ENCODE measurements at places on chromosomes 4 and X.

DNA sequence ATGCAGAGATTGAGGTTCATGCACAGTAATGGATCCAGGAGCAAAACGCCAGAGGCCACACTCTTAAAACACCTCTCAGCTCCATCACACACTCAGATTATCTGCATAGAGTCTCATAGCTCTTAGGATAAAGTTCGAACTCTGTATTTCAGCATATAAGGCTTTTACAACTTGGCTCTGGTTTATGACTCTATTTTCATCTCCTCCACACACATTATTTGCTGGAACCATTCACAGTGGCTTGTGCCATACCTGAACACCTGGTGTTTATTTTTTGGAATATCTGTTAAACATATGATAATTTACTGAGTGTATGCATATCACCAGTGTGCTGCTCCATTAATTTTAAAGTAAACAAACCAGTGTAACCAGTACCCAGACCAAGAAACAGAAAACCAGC, 27.2 kb downstream of the RASL11B start:
- no peak overlapping the region for H3K4me3 ChIP-seq
- H3K27me3 ChIP-seq = no peaks in the 10 kb centered on the region
- no peak for DNase-seq
- no peaks in the 10 kb centered on the region for H3K4me1 ChIP-seq

DNA sequence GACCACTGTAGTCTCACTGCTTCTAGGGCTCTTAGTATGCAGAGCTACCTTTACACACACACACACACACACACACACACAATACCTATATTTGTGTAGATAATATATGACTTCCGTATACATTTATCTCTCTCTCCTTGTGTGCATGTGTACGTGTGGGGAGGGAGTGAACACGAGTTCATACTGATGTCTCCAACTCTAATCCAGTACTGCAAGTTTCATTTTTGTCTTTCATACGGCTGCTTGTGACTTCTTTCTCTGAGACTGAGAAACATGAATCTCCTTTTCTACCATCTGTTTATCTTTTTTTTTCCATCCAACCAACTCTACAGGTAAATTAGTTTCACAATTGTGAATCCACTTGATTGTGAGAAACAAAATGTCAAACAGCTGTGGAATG, 1229.5 kb upstream of the AGA start:
- no peak overlapping the region for H3K4me3 ChIP-seq
- no peaks in the 10 kb centered on the region for H3K27me3 ChIP-seq
- no peaks in the 10 kb centered on the region for H3K4me1 ChIP-seq
- no peaks in the 10 kb centered on the region for H3K36me3 ChIP-seq
- no peak for DNase-seq

DNA sequence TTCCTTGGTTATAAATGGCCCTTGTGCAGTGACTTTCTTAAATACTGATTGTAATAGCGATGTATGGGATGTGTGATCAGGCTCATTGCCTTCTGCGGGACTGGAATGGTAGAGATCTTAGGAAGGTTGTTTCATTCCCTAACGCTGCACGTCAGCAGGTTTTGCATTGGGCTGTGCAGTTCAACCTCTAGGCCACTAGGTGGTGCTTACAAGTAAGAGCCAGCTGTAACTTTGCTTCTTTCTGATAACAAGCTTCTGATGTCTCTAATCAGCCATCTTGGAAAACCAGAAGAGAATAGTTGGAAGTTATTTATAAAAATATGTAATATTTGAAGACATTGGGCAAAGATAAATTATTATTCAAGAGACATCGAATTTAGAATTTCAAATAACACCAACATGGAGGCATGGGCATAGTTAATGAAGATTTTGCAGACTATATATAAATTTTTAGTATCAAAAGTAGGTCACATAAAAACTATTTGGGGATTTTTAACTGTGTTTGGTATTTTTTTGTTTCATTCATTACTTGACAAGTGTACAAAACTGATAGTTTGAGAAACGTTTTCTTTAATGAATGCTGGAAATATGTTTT, 339.7 kb upstream of the PCDH7 start:
- no peak overlapping the region for H3K27ac ChIP-seq
- DNase-seq = no peak
- H3K4me3 ChIP-seq = no peak overlapping the region

DNA sequence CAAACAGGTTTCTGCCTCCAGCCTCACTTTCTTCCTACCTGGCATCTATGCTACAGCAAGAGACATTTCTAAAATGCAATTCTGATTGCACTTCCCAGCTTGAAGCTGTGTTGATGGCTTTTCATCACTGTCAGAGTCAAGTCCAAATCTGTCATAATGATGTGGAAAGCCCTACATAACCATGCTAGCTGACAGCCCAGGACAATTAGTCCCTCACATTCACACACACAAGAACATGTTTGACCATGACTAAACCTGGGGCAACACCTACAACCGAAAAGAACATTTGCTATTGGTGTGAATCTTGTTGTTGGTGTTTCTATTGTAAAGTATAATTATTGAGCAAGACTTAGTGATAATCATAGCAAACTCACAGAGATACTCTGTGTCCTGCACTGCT, 58.2 kb downstream of the PPM1K start:
- H3K4me1 ChIP-seq = no peaks in the 10 kb centered on the region
- H3K27ac ChIP-seq = no peak overlapping the region
- no peaks in the 10 kb centered on the region for H3K36me3 ChIP-seq
- H3K27me3 ChIP-seq = no peaks in the 10 kb centered on the region
- no peak for DNase-seq

GRCh38 chrX:1153940-1154339, 58.5 kb downstream of the CRLF2 start:
- no peaks in the 10 kb centered on the region for H3K4me1 ChIP-seq
- H3K4me3 ChIP-seq = no peak overlapping the region
- no peak overlapping the region for H3K27ac ChIP-seq
- no peak for DNase-seq
- H3K27me3 ChIP-seq = no peaks in the 10 kb centered on the region
- no peaks in the 10 kb centered on the region for H3K36me3 ChIP-seq

DNA sequence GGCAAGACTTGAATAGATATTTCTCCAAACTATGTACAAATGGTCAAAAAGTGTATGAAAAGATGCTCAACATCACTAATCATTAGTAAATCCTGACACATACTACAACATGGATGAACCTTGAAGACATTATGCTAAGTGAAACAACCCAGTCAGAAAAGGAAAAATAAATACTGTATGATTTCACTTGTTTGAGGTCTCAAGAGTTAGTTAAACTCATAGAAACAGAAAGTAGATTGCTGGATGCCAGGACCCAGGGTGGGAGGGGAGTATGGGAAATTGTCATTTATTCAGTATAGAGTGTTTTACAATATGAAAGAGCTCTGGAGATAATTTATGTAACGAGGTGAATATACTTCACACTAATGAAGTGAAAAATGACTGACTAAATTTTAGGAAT, 32.4 kb downstream of the PRMT9 start:
- H3K27me3 ChIP-seq = no peaks in the 10 kb centered on the region
- H3K4me1 ChIP-seq = peaks cover 5% of the 10 kb centered on the region
- no peak for DNase-seq
- no peak overlapping the region for H3K27ac ChIP-seq
- H3K4me3 ChIP-seq = no peak overlapping the region

- DNase-seq = peak; percentile 7
- no peaks in the 10 kb centered on the region for H3K4me1 ChIP-seq
- no peak overlapping the region for H3K4me3 ChIP-seq
Observed at GRCh38 chrX:55135171-55135570, 46.4 kb downstream of the PAGE2 start.

- H3K27ac ChIP-seq = no peak overlapping the region
- H3K4me1 ChIP-seq = no peaks in the 10 kb centered on the region
- no peak for DNase-seq
- no peak overlapping the region for H3K4me3 ChIP-seq
- no peaks in the 10 kb centered on the region for H3K27me3 ChIP-seq
- H3K36me3 ChIP-seq = no peaks in the 10 kb centered on the region
Observed at GRCh38 chrX:155841232-155841631, 39.9 kb upstream of the VAMP7 start.

DNA sequence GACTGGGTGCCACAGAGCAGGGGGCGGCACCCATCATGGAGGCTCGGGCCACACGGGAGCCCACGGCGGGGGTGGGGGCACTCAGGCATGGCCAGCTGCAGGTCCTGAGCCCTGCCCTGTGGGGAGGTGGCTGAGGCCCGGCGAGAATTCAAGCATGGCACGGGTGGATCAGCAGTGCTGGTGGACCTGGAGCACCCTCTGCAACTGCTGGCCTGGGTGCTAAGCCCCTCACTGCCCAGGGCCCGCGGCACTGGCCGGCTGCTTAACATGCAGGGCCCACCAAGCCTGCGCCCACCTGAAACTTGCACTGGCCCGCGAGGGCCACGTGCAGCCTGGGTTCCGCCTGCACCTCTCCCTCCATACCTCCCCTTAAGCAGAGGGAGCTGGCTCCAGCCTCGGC, 258.6 kb downstream of the CENPC start:
- no peak overlapping the region for H3K27ac ChIP-seq
- no peaks in the 10 kb centered on the region for H3K27me3 ChIP-seq
- no peak for DNase-seq
- no peak overlapping the region for H3K4me3 ChIP-seq
- no peaks in the 10 kb centered on the region for H3K36me3 ChIP-seq

DNA sequence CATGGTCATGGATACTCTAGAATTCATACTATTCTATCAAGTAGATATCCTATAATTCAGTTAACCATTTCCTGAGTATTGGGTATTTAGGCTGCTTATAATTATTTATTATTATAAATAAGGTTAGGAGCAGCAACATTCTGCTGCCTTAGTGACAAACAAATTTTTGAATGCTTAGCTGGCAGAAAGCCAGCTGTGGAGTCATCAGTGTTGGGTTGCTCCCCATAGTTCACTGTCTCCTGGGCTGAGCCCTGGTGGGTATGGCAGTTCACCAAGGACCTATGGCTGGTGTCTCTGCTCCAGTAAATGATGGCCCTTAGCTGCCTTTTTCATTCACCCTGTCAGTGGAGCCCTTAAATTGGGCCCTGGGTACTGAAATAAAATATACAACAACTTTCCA, 61.8 kb downstream of the SMARCA5 start:
- H3K27me3 ChIP-seq = no peaks in the 10 kb centered on the region
- H3K27ac ChIP-seq = no peak overlapping the region
- H3K4me3 ChIP-seq = no peak overlapping the region
- no peak for DNase-seq

GRCh38 chrX:17560385-17560784, 176.9 kb upstream of the SCML1 start:
- peaks cover 21% of the 10 kb centered on the region for H3K4me1 ChIP-seq
- no peak overlapping the region for H3K27ac ChIP-seq
- DNase-seq = no peak

DNA sequence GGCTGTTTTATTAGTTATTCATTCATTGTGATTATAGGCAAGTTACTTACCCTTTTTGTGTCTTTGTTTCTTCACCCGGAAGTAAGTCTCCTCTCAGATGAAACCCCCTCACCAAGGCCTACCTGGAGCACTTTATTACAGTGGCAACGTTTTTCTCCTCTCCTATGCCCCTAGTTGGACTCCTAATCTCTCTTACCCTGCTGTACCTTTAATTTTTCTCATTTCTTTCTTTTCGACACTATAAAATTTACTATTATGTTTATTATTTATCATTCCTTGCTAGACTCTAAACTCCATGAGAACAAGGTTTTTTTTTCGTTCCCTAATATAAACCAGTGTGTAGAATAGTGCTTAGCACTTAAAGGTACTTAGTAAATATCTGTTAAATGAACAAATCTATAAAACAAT, 17.5 kb downstream of the STAP1 start:
- H3K4me3 ChIP-seq = no peak overlapping the region
- H3K36me3 ChIP-seq = no peaks in the 10 kb centered on the region
- peak overlapping the region; percentile 7 for H3K27ac ChIP-seq
- no peaks in the 10 kb centered on the region for H3K4me1 ChIP-seq
- DNase-seq = no peak

- no peaks in the 10 kb centered on the region for H3K4me1 ChIP-seq
- no peak for DNase-seq
- H3K27ac ChIP-seq = no peak overlapping the region
- H3K36me3 ChIP-seq = no peaks in the 10 kb centered on the region
- H3K27me3 ChIP-seq = peaks cover 3% of the 10 kb centered on the region
Observed at GRCh38 chrX:43165343-43165920, 387.5 kb upstream of the PPP1R2C start.

DNA sequence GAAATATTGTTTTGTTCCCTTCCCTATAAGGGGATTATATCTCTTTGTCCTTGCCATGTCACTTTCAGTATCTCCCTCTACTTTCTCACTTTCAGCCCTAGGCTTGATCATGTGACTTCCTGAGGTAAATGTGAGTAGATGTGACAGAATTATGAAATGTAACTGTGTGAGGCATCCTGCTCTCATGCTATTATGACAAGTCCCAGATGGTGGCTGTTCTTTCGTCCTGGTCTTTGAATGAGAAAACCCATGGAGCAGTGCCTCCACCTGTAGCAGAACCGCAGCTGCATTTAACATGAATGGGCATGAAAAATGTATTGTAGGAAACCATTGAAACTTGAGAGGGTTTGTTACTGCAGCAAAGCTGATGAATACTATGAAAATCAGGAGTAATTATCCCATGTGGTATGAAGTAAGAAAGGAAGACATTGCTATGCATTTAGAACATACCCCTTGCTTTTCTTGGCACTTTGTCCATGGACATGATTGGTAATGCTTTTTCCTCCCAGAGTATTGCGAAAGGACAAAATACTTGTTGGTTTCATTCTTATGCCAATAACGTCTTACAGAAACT, 202.2 kb upstream of the GPRIN3 start:
- no peaks in the 10 kb centered on the region for H3K27me3 ChIP-seq
- DNase-seq = no peak
- no peak overlapping the region for H3K4me3 ChIP-seq
- no peak overlapping the region for H3K27ac ChIP-seq

- H3K4me3 ChIP-seq = no peak overlapping the region
- H3K36me3 ChIP-seq = no peaks in the 10 kb centered on the region
- no peak overlapping the region for H3K27ac ChIP-seq
Observed at GRCh38 chr4:96677499-96677898, 837.6 kb downstream of the PDHA2 start.

GRCh38 chr4:6224735-6225134, 24.4 kb upstream of the JAKMIP1 start:
- H3K4me3 ChIP-seq = no peak overlapping the region
- H3K27me3 ChIP-seq = no peaks in the 10 kb centered on the region
- DNase-seq = no peak
- no peaks in the 10 kb centered on the region for H3K4me1 ChIP-seq

All from tibial nerve (tissue), 4 donors.